Upper lobe of left lung (tissue), 6 donors: ENCODE measurements at places on chromosomes 6 and 20. TPM values are rescaled to one million over a fixed set of nuclear protein-coding genes. Genes with fewer than 3 reads are reported as not detected.

DNA sequence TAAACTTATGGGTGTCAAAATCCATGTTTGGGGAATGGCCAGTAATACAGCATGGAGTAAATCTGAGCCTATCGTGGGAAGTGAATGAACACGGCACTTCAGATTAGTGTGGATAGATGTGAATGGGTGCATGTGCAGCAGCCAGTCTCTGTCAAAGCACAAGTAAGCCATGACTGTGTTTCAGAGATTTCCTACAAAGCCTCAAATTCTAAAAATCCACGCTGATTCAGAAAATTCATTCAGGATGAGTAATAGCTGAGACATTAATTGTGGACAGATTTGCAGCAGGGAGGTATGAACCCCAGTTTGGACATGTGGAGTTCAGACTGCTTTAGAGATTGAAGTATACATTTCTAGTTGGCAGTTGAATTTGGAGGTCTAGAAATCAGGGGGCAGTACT lies 115.1 kb downstream of the QKI start:
- H3K27me3 ChIP-seq, result no peaks in the 10 kb centered on the region
- H3K4me1 ChIP-seq, result peaks cover 66% of the 10 kb centered on the region

The GGTLC1 gene
- 94.7 TPM for total RNA-seq

The KLHDC3 gene
- 36.7 TPM for total RNA-seq

DNA sequence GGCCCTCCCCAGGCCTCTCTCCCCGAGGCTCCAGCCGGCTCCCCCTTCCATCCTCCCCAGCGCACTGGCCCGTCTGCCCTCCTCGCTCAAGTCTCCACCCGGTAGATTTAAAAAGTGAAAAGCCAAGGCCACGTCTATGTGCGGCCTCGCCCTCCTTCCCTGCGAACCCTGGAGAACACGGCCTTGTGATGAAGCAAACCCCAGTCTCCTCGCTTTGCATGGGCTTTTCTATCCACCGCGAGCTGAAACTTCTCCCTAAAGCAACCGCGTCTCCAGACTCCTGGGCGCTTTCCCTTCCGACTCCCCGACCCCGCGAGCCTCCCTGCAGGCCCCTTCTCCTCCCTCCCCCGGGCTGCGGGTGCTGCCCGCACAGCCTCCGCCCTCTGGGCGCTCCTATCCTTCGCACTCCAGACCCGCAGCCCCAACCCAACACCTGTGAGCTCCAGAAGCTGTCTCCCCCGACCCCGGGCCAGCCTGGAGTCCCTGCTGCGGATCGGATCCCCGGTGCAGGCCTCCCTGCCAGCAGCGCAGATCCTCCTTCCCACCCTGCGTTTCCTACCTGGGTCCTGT lies 265.2 kb upstream of the QKI start:
- H3K4me1 ChIP-seq, result no peaks in the 10 kb centered on the region
- no peak overlapping the region for H3K4me3 ChIP-seq
- no peaks in the 10 kb centered on the region for H3K27me3 ChIP-seq
- no peak overlapping the region for H3K27ac ChIP-seq
- DNase-seq, result no peak

DNA sequence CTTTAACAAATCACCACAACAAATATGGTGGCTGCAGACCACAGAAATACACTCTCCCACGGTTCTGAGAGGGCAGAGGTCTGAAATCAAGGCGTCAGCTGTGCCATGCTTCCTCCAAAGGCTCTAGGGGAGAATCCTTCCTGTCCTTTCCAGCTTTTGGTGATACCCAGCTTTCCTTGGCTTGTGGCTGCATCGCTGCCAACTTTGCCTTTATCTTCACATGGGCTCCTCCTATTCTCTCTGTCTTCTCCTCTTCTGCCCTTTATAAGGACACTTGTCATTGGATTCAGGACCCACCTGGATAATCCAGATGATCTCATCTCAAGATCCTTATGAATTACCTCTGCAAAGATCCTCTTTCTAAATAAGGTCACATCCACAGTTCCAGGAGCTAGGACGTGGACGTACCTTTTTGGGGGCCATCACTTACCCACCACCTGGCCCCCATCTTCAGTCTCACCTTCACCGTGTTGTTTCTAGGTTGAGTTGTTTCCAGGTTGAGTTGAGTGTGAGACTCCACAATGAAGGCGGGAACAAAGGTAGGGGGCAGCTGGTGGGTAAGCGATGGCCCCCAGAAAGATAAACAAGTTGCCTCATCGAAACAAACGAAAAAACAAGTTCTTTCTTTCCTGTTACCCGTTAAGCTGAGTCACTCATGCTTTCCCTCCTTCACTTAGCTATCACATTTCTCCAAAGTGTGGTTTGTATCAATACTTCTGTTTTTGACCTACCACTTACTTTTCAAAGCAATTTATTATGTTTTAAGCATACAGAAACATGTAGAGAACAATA lies 68.9 kb upstream of the SLC22A16 start:
- H3K36me3 ChIP-seq, result no peaks in the 10 kb centered on the region
- DNase-seq, result no peak
- H3K4me1 ChIP-seq, result no peaks in the 10 kb centered on the region
- no peak overlapping the region for H3K27ac ChIP-seq
- no peaks in the 10 kb centered on the region for H3K27me3 ChIP-seq

GRCh38 chr6:1708122-1708521 lies 98.4 kb downstream of the FOXC1 start:
- no peaks in the 10 kb centered on the region for H3K27me3 ChIP-seq
- no peaks in the 10 kb centered on the region for H3K4me1 ChIP-seq
- no peak for DNase-seq
- H3K4me3 ChIP-seq, result no peak overlapping the region

DNA sequence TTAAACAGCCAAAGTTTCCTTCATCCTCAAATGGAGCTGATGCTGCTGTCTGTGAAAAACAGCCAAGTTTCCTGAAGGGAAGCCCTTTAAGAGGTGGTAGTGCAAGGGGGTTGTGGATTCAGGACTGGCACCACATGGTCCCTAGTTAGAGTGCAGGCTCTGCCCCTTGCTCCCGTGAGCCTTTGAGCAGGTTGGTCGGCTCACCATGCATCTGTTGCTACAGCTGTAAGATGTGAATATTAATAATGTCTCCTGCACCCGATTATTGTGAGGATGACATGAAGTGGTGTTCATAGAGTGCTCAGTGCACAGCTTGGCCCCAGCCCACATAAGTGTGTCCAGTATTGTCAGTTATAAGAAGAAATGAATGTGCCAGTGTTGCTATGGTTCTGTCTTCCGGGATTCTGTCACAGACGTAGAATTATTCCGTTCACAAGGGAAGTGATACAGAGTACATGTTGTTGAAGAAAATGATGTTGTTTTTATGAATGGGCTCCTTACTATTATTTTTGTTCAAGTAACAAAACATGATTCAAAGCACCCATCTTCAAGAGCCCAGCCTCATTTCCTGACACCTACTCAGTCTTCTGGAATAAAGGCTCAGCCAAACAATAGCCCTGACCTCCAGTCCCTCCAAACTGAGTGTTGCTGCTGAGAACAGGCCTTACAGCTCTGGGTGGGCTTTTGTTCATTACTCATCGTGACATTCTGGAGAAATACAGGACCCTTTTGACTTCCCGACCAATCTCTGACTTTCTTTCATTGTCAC lies 2.9 kb upstream of the PKIG start:
- H3K27me3 ChIP-seq, result no peaks in the 10 kb centered on the region
- H3K27ac ChIP-seq, result peak overlapping the region; percentile 16
- no peak overlapping the region for H3K4me3 ChIP-seq
- H3K4me1 ChIP-seq, result peaks cover 46% of the 10 kb centered on the region
- no peak for DNase-seq

The DEF6 gene
- 10.0 TPM for total RNA-seq

DNA sequence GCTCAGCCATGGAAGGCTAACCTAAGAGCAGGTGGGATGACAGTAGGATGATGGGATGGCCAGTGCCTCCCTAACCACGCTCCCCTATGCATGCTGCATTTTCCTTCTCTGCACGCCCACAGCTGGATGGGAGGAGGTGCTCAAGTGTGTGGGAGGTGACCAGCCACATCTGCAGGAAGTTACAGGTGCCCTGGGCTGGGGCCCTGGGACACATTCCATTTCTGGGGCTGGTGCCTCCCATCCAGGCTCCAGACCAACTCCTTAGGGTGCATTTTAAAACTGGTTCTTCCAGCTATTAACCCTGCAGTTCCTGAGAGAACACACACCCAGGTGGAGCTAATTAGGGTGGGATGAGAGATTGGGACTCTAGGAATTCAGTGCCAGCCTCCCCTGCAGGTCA lies 135.3 kb upstream of the ARMC2 start:
- H3K4me3 ChIP-seq, result no peak overlapping the region
- no peaks in the 10 kb centered on the region for H3K36me3 ChIP-seq
- H3K4me1 ChIP-seq, result peaks cover 29% of the 10 kb centered on the region
- H3K27me3 ChIP-seq, result no peaks in the 10 kb centered on the region

The GCNT2 gene
- total RNA-seq, result 49.1 TPM

- H3K4me1 ChIP-seq, result no peaks in the 10 kb centered on the region
- no peak for DNase-seq
- H3K27ac ChIP-seq, result no peak overlapping the region
- no peaks in the 10 kb centered on the region for H3K27me3 ChIP-seq
- H3K36me3 ChIP-seq, result no peaks in the 10 kb centered on the region
Measured at GRCh38 chr6:156028335-156029131, 572.9 kb upstream of the NOX3 start.

DNA sequence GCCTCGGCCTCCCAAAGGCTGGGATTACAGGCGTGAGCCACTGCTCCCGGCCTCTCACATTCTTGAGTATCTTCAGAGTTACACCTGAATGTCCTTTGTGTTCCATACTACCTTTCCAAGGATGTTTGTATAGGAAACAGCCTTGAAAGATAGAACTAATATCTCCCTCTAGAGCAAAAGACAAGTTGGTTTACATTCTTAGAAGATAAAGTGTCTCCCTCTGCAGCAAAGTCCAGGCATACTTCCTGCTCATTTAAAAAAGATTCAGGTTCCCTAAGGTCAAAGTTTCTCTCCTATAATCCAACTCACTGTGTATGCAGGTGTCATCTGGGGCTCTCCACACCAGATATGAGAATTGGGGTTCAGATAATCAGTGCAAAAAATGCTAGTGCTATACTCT lies 224.4 kb downstream of the TPBG start:
- no peak overlapping the region for H3K4me3 ChIP-seq
- H3K4me1 ChIP-seq, result no peaks in the 10 kb centered on the region
- H3K27me3 ChIP-seq, result no peaks in the 10 kb centered on the region
- H3K27ac ChIP-seq, result no peak overlapping the region
